Activated gamma-delta T cell treated with Interleukin-2 at 50 U/mL for 16 hours (primary cell): ENCODE measurements at places on chromosomes 11 and 22.

GRCh38 chr11:68077617-68078582 lies 39.1 kb downstream of the TCIRG1 start:
- no peak for DNase-seq

GRCh38 chr11:74948546-74948897 lies 369 bp downstream of the XRRA1 start:
- DNase-seq, result no peak

GRCh38 chr11:71330349-71330748 lies 78.0 kb upstream of the SHANK2 start:
- no peak for DNase-seq

- DNase-seq, result no peak
These were observed 100.7 kb downstream of the MAML2 start for GRCh38 chr11:96242191-96242847.

- no peak for DNase-seq
These were observed 1.0 kb downstream of the C11orf96 start for GRCh38 chr11:43943372-43943930.

GRCh38 chr11:21567645-21568290 lies 625.1 kb upstream of the ANO5 start:
- no peak for DNase-seq

DNA sequence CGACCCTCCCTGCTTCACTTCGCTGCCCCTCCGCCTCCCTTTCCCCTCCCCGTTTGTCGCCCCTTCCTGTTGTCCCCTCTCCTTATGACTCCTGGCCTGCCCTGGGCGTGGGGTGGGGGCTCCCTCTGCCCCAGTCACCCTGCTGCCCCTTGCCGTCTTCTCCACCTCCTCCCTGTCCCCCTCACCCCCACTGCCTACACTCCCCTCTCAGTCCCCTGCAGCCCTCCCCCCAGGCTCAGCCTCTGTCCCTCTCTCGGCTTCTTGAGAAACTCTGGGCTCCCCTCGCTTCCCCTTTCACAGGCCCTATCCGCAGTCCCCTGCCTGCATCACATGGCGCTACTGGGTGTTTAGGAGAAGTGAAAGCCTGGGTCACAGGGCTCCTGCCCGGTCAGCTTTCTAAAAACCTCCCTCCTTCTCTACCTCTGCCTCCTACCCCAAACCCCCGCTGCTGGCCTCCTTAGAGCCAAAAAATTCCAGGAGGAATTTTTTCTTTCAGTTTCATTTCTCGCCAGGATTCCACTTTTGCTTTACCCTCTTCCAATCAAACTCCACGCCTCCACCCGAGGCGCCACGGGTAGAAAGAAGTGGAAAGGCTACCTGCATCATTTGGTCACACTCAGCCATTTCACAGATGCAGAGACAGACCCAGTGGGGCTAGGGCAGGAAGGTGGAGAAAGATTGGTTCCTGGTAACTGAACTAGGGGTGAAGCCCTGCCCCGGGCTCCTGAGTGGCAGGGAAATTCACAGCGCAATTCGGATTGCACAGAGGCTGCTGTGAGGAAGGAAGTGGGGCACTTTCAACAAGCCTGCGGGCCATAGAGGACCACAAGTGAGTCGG lies at the start of gene SLC15A3:
Gene SLC15A3, minus strand, starts transcription at position 273 of the 838 bp plus-strand sequence. CDS start 625 bp downstream, outside the sequence.
- peak; percentile 29 for DNase-seq

GRCh38 chr22:35572556-35572955 lies 31.9 kb downstream of the RASD2 start:
- no peak for DNase-seq

GRCh38 chr22:20258584-20259326 lies 9.4 kb downstream of the RTN4R start:
- no peak for DNase-seq

- DNase-seq, result no peak
These were observed 44.9 kb downstream of the CD82 start for GRCh38 chr11:44610186-44610955.

GRCh38 chr22:38304526-38304925 lies 12.7 kb downstream of the CSNK1E start:
- no peak for DNase-seq

- no peak for DNase-seq
These were observed 12.5 kb downstream of the PLET1 start for GRCh38 chr11:112248201-112248600.

DNA sequence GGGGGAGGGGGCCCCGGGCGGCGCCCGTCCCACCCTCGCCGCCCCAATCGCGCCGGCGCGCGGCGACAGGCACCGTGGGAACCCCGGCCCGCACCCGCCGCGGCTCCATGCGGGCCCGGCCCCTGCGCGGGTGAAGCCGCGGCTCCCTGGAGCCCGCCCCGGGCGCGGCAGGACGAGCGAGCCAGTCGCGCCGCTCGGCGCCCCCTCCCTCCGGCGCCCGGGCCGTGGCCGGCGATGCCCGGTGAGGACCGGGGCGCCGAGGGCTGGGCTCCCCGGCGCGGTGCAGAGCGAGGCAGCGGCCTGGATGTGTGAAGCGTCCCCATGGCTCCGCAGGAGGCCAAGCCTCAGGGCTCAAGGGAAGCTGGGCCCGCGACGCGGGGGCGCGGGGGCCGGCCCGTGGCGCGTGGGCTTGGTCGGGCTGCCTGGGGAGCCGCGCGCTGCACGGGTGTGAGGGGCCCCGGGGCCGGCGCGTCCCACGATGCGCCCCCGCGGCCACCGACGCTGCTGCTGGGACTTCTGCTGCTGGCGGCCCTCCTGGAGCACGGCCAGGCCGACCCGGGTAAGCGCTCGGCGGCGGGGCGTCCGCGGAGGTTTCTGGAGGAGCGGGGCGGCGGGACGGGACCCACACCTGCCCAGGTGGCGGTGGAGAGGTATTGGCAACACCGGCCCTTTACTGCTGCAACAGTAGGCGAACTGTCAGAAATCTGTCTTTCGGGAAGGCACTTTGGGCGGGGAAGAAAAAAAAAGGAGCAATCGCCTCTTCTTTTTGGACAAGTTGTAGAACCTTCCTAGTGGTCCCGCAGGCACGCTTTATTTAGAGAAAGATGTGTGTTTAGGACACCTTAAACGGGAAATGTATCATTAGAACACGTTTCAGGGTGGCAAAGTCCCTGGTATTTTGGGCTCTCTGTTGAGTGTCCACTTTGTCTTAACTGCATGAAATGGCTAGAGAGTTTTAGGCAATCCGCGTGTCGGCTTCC lies 119.4 kb downstream of the HIPK3 start:
- DNase-seq, result no peak

- no peak for DNase-seq
These were observed 572.9 kb upstream of the CHORDC1 start for GRCh38 chr11:90795746-90796145.

DNA sequence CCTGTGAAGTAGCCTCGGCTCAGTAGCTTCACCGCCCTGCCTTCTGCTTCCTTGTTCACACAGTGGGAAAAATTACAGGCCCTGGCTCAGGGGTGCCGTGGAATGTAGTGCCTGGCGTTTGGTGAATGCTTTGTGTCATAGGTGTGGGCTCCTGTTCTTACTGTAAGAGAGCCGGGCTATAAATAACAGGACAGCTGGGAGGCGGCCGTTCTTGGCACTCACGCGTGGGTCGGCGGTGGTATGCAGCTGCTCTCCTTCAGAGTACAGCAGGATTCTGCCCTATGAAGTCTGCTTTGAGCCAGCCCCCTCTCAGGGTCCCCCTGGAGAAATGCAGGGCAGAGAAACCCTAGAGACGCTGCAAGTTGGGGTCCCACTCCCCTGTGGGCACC lies 84.2 kb downstream of the CTTN start:
- DNase-seq, result no peak

- no peak for DNase-seq
These were observed 31.6 kb upstream of the ACCSL start for GRCh38 chr11:44016131-44016530.

- DNase-seq, result no peak
These were observed 90.9 kb downstream of the MICAL2 start for GRCh38 chr11:12200991-12201985.

GRCh38 chr22:29830585-29830984 lies 7.5 kb downstream of the ASCC2 start:
- no peak for DNase-seq

GRCh38 chr11:46307369-46307768 lies 29.9 kb downstream of the CREB3L1 start:
- no peak for DNase-seq

- no peak for DNase-seq
These were observed 91.5 kb downstream of the ABTB2 start for GRCh38 chr11:34266090-34266912.

- DNase-seq, result no peak
These were observed 44.3 kb downstream of the SCGB1A1 start for GRCh38 chr11:62463121-62463542.

DNA sequence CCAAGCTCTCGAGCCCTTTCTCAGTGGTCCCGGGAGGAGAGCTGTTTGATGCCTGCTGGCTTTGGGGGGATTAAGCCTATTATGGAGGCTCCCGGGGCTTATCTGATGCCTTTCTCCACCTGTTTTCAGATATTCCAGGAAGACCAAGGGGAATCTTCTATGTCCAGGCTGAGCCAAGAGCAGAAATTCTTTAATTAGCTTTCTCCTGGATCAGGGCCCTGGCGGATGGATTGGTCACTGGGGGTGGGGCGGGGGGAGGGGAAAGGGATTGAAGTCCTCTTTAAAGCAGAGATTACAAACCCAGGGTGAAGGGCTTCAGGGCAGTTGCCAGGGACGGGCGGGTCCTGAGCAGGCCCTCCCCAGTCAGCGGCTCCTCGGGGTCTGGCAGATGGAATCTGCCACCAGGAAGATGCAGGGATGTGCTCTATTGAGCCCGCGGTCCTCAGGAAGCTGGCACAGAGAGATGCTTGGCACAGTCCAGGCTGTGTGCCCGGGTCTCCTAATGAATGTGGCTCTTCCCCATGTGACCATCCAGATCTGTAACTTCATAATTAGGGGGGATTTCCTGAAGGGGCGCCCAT lies 33.6 kb downstream of the MACROD1 start:
- no peak for DNase-seq

DNA sequence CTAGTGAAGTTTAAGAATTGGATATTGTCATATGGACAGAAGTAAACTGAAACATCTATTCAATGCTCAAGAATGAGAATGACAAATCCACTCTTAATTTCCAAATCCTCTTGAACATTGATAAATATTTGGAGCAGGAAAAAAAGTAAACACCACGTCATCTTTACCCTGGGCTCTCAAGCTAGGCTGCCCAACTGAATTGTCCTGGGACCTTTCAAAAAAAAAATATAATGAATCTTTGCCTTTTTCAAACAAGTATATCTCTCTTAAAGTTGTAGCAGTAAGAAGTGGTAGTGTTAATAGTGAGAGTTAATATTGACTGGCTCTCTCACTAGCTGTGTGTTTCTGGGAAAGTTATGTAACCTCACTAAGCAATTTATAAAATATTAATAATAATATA lies 374.3 kb downstream of the LRRC4C start:
- no peak for DNase-seq

DNA sequence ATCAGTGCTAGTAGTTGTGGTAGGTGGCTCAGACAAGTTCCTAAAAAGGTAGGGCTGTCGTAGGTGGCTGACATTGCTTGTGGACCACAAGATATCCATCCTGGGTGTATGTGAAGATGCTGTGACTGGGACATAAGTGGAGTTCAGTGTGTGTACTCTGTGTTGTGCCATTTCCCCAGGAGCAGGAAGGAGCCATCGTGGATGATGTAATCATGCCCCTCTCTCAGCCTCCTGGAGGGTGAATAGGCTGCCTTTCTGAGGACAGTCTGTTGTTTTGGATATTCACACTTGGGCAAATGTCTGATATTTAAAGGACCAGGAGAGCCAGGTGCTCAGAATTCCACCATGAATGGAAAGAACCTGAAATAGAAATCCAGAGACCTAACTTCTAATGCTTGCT lies 2.7 kb downstream of the HEPHL1 start:
- no peak for DNase-seq

DNA sequence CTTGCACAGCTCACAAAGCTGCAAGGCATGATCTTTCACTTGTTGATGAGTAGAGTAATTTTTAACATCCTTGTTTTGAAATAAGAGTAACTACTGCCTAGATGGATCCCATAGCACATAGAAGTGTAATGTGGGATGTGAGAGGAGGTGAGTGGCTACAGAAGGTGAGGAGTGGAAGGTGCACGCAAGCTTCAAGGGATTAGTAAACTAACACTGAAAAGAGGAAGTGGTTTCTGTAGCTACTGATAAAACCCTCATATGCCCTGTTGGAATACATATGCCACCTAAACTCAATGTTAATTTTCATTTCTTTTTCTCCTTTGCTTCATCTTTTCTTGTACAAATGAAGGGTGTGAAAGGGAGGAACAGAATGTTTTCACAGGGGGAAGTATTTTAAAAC lies 22.0 kb upstream of the CTSC start:
- no peak for DNase-seq

GRCh38 chr22:43206509-43207161 lies 19.7 kb upstream of the TTLL12 start:
- DNase-seq, result no peak

DNA sequence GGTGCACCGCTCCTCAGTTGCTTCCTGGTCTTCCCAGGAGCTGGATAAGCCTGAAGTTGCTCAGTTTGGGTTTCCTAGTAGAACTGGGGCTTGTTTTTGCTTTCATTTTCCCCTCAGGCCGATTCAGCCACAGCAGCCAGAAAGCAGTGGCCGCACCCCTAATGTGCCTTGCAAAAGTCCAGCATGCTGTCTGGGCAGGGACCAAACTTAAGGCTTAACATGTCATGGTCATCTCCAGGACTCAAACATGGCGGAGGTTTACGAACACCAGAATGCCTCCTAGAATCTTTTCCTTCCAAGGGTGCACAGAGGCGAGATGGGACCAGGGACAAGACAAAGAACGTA lies 2.5 kb downstream of the GNG3 start:
- DNase-seq, result peak; percentile 19

DNA sequence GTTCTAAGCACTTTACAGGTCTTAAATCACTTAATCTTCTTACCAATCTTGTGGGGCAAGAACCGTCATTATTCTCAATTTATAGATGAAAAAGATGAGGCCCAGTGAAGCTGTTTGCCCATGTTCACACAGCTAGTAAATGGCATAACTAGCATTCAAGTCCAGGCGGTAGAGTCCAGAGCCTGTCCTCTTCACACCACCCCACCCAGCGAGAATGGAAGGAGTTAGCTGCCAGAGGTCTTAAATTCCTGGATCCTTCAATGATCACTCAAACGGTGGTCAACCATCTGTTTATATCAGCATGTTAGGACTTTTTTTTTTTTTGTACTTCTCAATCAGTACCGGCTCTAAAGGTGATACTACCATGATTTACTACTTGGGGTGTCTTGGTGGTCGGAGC lies 43.3 kb downstream of the PARVA start:
- no peak for DNase-seq

DNA sequence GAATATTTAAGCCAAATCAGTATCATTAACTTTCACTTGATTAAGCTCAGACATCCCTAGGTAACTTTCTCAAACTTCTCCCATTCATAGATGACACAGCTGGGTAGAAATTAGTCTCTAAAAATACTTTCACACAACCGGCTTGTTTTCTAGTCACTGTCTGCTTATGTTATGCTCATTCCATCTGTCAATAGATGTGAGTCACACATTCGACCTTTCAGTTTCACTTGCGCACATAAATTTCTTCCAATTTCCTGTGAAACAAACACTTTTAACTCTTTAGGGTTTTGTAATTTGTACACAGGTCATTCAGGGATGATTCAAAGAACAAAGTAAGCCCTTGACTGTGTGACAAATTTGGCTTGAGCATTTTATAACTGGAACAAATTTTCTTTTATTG lies 723.0 kb downstream of the KCNA4 start:
- DNase-seq, result no peak

- no peak for DNase-seq
These were observed 7.5 kb upstream of the PPFIA1 start for GRCh38 chr11:70262951-70263350.
